Amygdala (tissue), 56 donors: ENCODE measurements at places on chromosomes 13 and 19.

DNA sequence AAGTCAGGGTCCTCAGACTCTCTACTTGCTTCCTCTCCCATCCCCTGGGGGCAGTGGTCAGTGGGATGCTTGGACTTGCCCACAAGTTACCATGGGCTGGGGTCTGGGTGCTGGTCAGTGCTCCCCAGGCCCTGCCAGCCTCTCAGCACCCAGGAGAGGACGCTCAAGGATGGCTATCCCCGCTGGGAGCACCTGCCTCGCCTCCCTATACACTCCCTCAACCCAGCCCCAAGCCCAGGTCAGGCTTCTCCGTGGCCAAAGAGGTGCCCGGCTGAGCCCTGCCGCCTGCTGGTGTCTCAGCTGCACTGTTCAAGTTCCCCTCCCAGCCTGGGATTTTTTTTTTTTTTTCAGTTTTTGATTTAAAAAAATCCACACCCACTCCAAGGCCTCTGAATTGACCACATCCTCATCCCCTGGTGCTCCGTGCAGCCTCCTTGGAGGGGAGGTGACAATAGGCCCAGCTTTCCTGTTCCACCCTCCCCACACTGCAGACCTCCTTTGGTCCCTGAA, 10.8 kb downstream of the F2RL3 start:
- DNase-seq, result no peak

DNA sequence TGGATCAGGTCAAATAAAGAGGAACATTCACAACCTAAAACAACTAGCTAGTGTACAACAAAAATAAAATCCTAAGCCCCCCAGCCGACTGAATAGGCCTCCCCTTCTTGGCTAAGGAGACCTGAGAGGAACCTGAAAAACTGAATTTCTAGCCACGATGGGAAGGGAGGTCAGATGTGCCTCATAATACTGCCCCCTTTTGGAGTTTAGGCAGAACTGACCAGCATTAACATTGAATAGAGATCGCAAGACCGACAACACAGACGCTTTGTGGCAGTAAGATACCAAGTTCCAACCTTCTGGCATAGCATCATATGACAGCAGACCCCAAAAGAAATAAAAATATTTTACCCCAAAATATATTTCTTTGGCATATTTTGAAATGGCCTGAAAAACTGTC, 15.9 kb downstream of the CBY2 start:
- no peak for DNase-seq

- DNase-seq, result no peak
Measured at GRCh38 chr13:112183532-112184090, 116.7 kb downstream of the SOX1 start.

DNA sequence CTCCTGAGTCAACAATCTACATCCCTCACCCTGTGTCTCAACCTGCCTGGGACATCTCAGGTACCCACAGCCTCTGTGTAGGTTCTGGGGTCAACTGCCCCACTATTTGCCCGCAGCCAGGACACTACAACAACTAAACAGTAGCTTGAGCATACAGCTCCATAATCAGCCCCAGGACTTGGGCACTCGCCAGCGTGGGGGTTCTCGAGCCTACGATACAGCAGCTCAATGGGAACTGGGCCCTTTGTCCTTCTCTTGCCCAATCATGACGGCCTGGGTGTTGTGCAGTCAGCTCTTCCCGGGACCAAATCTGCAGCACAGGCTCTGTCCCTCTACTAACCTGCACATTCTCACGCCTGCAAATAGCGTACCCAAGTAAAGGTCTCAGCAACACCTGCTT, 1.3 kb downstream of the ZNF180 start:
- no peak for DNase-seq

DNA sequence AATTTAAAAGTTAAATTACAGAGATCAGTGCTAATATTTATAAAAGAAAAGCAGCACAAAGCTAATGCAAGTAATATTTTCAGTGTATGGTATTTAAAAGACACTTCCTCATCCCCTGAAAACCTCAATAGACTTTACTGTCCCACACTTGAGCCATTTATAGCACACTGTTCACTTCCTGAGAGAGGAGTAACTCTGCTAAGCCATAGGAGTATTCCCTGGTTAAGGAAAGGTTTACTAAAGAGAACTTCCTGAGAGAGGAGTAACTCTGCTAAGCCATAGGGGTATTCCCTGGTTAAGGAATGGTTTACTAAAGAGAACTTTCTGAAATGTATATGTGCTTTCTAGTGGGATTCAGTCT, 159.4 kb downstream of the NHLRC3 start:
- DNase-seq, result no peak
